ENCODE measurements at places on chromosomes 4 and X.

DNA sequence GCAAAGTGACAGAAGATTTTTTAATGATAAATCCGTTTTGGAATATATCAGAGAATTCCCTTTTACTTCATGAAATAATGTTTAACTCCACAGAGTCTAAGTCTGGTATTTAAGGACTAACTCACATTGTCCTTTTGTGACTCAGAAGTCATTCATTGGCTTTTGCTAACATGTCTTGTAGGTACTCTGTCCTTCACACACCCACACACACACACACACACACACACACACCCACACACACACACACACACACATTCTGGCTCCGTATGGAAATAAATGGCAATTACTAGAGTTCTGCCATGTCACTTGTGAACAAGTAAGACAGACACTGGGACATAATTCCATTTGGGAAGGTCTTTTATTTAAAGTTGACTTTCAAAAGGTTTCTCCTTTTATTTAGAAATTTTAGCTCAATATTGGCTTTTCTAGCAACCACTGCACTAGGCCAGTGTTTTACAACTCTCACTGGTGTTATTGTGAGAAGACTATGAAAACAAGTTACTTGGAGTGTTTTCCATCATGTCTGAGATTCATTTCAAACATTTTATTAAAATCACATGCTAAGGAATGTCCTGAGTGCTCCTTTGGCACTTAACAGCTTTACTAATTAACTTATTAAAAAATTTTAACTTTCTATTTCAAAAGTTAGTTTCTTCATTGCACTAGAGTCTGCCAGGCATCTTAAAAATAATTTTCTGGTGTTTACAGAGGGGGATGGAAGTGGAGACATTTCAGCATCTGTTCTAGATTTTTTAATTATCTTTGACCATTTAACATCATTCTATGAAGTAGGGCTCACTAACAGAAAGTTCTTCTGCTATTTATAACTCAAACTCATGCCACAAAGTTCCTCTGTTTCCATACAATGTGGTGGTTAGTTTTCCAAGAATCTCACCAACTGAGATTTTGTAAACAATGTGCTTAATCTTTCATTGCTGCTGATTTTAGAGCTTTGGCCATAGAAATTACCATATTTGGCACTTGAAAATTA, 240.3 kb upstream of the GPC4 start:
- peak; percentile 36 for DNase-seq

- no peak for DNase-seq
Measured at GRCh38 chr4:11565899-11566298, 137.2 kb upstream of the HS3ST1 start.

GRCh38 chrX:87518504-87518903, 902 bp downstream of the KLHL4 start:
- no peak for DNase-seq

DNA sequence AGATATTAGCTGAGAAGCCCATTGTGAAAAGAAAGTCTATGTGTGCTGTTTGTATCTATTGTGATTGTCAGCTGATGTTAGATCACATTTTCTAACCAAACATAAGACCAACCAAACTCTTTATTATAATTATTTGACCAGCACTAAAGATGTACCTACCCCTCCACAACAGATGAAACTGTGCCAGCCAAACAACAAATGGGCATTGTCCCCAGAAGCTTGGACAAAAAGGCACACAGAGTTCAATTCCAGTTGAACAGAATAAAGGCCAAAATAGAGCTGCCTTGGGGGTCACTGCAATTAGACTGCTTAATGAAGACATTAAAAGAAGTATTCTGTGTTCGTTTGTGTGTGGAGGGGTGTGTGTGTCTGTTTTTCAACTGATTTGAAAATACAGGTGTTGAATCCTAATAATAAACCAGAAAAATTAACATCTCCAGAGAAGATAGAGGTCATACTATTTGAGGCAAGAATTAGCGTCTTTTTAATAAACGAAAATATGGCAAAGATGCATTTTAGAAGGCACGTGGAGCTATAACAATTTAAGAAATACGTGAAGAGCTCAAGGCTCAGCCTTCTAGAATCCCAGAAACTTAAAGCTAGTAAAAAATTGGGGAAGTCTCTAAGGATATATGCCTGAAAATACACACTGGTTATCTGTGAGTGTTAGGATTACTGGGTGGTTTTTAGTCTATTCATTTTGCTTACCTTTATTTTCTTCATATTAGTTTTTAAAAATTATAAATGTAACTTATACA, 2.2 kb downstream of the SPP1 start:
- no peak for DNase-seq

GRCh38 chrX:109966246-109966645, 36.7 kb upstream of the TMEM164 start:
- DNase-seq, result no peak

GRCh38 chrX:51332188-51332942, at the start of gene NUDT10:
Gene NUDT10, plus strand, starts transcription at chrX:51332822. Its CDS starts 144 bp downstream, at chrX:51332966.
- DNase-seq, result no peak

- DNase-seq, result peak; percentile 90
Measured at GRCh38 chr4:86593688-86594558, at the start of gene PTPN13. Gene PTPN13, plus strand, starts transcription at chr4:86594315. Its CDS starts 40,942 bp downstream, at chr4:86635257.

DNA sequence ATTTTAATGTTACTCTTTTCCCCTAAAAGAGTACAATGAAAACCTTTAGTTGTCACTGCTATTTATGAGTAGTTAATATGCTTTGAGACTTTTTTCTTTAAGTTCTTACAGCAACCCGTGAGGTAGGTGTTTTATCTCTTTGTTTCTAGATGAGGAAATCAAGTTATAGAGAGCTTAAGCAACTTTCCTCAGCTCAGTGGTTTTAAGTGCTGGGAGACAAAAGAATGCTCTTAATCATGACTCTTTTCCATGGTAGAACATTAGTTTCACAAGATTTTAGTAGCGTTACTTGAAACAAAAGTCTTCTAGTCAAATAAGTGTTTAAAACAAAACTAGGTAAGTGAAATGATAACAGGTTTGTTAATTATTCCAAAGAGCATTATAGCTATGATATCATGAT, 354.7 kb upstream of the PITX2 start:
- no peak for DNase-seq

GRCh38 chr4:6121941-6122340, 78.4 kb downstream of the JAKMIP1 start:
- no peak for DNase-seq

- no peak for DNase-seq
Measured at GRCh38 chr4:105122350-105122749, 24.3 kb upstream of the TET2 start.

GRCh38 chrX:107935664-107936433, 46.3 kb downstream of the TEX13B start:
- DNase-seq, result no peak

DNA sequence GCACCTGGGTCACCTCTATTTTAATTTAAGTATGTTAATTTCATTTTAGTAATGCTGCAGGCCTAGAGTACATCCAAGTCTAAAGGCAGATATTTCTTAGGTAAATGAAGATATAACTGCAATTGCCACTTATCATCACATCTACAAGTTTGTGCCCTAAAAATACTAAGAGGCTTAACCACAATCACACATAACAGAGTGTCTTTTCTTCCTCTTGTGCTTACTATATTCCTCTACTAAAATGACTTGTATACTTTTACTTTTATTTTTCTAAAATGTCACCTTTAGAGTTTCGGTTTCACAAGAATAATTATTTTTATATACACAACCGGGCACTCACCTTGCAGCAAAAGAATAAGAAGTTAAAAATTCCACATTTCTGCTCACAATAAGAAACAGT, 77.9 kb downstream of the EFHC2 start:
- DNase-seq, result no peak

DNA sequence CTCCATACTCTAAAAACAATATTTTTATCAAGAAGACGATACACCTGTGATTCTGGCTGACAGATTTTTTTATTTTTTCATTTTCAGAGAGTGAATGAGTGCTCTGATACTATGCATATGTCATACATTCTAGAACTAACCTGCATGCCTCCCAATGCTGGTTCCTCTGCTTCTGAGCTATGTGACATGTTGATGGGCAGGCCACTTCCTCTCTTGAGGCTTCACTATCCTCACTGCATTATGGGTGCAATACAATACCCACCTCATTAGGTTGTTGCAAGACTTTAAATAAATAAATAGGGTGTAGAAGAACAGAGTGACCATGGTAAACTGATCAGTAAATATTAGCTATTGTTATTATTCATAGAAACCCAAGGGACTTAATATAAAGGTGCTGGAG, 408.3 kb downstream of the HNRNPD start:
- no peak for DNase-seq

- DNase-seq, result no peak
Measured at GRCh38 chr4:81623434-81623833, 151.7 kb upstream of the RASGEF1B start.

DNA sequence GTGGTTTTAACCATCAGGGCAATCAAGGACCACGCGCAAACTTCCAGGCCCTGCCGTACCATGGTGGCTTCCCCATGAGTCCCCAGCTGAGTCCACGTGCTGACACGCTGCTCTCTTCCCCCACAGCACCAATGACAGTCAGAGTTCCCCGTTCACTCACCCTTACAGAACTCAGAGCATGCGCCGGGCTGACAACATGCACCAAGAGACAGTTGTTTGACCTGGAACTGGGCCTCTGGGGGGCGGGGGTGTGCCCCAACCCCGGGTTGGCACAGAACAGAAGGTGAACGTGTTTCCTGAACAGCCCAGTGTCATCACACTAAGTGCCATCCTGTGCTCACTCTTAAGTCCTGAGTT, 29.4 kb downstream of the IRF2 start:
- DNase-seq, result peak; percentile 76

GRCh38 chr4:112142182-112142581, 3.1 kb upstream of the FAM241A start:
- no peak for DNase-seq

GRCh38 chrX:22021751-22022324, 10.3 kb upstream of the PHEX start:
- DNase-seq, result no peak

- DNase-seq, result peak; percentile 87
Measured at GRCh38 chrX:49163555-49164419, 1.2 kb downstream of the MAGIX start.

GRCh38 chrX:71067712-71068043, 456 bp downstream of the SNX12 start:
- no peak for DNase-seq

DNA sequence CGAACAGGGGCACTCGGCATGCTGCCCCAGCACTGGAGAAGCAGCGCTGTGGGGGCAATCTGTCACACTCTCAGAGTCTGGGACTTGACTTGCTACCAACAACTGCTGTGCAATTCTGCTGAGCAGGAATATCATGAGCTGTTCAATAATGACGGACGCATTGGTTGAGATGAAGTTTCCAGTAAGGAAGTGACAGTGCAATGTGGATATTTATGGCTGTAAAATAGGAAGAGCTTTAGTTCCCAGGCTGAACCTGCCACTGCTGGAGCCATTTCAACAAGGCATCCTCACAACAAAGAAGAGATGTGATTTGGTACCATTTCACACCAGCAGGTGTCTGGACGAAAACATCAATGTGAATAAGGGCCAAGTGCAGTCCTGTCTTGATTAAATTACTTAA, 24.2 kb downstream of the CHST7 start:
- peak; percentile 59 for DNase-seq

DNA sequence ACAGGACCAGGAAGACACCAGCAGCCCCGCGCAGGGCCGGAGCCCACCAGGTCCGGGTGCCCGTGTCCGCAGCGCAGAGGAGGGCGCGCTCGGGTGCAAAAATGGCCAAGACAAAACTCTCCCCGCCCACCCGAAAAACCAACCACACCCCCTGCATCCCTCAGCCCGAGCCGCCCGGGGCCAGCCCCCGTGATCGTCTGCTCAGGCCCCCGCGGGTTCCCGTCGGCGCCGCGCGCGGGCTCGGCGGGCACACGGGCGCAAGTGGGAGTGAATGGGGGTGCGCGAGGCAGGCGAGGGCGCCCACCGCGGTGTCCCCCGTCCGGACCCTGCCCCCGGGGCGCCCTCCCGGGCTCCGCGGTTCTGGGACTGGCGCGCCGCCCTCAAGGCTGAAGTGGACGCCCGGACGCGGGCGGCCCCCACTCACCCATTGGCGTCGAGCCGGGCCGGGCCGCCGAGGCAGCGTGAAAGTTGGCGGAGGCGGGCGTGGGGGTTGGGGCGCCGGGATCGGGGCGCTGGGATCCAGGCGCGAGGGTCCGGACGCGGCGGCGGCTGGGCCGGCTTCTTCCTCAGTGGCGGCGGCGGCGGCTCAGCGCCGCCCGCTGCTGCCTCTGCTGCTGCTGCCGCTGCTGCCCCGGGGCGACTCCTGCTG, 393 bp downstream of the SH3KBP1 start:
- DNase-seq, result peak; percentile 67

DNA sequence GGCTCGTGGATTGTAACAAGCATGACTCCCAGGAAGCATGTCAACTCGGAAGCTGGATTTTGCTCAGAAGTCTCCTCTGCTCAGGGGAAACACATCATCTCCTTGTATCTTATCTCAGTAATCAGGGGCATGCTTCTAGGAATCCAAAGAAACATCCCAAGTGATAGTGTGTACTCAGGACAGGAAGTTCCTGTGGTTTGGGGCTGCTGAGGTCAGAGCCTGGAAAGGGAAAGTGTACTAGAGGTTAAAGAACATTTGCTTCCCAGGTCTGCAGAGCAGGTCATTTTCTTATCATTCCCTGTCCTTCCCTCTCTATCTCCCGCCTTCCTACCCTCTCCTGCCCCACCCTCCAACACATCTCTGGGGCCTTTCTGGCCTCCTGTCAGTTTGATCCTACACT, 38.8 kb downstream of the SLC34A2 start:
- no peak for DNase-seq

DNA sequence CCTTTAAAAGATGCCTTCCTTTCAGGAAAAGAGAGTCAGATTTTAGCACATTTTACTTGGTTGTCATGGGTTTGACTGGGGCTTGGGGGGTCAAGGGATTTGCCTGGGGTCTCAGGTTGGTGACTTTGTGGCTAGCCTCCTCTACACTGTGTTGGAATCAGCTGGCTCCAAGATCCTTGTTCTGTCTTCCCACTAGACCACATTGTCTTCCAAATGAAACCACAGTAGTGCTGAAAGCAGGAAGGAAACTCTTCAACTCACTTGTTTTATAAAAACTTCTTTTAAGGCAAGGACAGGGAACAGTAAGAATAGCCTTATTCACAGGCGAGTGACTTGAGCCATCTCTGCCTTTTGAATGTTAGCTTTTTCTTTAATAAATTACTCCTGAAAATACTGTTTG, 37.0 kb upstream of the OTUD4 start:
- DNase-seq, result no peak

- DNase-seq, result no peak
Measured at GRCh38 chr4:143357161-143357845, 20.6 kb downstream of the GAB1 start.

Measured in suppressor macrophage treated with lipopolysaccharide for 1 hour (primary cell).